ENCODE measurements at places on chromosomes 7 and 10.

- DNase-seq, result no peak
Measured at GRCh38 chr10:80770239-80770638, 232.5 kb downstream of the SH2D4B start.

DNA sequence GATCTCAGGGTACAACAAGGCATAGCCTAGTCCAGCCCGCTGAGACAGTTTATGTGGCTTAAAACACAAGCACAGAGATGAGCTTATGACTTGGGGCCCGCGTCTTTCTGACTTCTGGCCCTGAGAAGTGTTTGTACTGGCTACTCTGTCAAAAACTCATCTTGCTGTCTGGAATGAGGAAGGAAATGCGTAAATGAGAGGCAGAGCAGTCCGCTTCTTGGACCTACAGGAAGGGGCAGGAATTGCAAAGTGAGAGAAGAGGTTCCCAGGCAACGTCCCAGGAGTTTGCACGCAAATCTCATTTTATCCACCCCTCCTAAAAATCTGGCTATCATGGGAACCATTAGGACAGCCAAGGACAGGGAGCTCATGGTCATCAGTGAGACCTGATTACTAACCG, 5.5 kb downstream of the ANXA11 start:
- no peak for DNase-seq

- DNase-seq, result no peak
Measured at GRCh38 chr7:96080027-96080426, 241.9 kb downstream of the SLC25A13 start.

GRCh38 chr7:44216521-44217222, 15.9 kb downstream of the YKT6 start:
- DNase-seq, result no peak

DNA sequence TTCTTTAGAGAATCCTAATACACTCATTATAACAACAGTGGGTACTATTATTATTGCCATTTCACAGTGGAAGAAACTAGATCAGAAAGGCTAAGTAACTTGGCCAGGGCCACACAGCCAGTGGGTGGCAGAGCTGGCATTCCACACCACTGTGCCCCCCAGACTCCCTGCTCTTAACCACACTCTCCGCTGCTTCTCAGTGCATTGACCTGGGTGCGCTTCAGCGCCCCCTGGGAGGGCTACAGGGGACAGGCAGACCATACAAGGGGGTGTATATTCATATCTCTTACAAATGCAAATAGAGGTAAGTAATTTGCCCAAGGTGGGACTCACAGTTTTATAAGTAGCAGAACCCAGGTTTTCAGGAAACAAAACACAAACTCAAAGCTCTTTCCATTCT, 77.0 kb upstream of the NMT2 start:
- DNase-seq, result no peak

DNA sequence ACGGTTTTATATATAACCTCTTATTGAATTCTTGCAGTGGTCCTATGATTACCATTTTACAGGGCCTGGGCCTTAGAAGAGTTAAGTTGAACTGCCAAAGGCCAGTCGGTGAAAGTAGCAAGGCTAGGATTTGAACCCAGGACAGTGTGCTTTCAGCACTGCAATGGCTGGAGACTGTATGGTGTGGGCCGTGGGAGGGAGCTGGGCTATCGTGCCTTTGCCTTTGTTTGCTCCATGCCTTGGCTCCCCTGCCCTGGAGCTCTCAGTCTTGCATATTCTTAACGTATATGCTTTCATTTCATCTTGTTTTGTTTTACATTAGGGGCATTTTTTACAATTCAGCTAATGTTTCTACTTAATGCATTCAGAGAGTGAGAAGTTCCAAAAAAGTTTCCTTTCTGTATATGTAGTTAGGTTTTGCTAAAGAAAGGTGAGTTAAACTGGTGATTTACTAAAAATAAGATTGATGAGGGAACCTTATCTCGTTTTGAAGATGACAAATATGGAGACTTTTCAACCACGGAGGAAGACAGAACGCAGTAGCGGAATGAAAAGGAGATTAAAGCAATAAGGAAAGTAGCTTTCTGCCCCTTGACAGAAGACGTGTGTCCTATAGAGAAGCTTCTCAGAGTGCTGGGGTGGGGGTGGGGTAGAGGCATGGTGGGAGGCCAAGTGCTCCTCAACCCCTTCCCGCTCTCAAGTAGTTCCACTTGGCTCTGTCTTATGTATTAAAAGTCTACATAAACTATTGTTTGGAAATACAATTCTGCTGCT, 82.5 kb downstream of the RTKN2 start:
- no peak for DNase-seq

DNA sequence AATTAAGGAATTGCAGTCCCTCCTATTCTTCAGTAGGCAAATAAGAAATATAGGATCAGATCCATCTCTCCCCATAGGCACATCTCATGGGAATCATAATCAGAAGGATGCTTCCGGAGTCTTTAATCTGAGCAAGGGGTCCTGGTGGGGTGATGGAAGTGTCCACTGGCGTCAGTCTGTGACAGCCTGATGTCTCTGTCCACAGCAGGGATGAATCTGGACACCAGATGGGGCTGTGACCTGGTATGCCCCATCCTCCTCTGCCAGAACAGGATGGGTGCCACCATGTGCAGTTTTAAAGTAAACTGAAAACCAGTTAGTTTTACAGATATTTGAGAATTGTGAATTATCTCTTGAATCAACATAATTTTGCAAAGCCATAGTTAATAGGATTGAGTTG, 148.7 kb downstream of the C1GALT1 start:
- DNase-seq, result no peak

DNA sequence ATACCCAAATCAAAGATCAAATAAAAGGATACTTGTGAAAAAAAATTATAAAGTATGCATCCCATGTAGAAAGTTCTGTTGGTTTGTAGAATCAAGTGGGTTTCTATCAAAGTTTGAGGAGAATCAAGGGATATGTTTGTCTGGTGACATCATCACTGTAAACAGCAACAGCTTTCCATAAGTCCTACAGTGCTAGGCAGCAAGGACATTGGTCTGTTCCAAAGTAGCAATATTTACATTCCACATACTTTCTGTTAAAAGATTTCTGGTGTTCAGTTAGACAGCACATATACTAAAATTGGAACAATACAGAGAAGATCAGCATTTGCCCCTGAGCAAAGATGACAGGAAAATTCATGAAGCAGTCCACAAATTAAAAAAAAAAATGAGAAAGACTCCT, 683.9 kb downstream of the XPNPEP1 start:
- no peak for DNase-seq

DNA sequence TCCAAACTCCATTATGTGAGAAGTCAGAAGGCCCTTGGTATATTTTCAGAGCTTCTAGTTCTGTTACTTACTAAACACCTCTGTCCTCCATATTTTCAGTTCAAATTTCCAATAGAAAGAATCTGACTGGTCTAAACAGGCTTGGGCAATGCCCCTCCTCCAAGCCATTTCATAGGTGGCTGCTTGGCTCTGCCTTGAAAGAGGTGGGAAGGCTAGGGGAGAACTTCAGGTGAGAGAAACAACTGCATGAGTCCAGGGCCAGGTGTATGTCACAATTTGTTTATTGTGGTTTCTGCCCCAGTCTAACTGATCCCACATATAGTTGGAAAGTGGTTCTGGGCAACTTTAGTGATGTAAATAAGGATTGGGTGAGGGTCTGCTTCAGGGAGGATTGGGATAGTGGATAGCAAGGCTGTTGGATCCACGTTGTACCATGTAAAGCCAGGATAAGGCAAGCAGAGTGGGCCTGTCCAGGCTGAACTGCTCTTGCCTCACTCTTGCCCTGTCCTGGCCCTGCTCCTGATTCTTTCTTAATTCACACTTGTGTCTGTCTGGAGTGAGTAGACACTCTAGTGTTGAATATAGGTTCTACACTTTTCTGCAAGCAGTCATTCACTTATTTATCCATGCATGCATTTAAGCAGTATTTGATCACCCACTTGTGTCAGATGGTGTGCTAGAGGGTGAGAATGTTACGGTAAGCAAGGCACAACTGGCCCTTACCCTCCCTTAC, 67.5 kb upstream of the COMTD1 start:
- no peak for DNase-seq

- DNase-seq, result no peak
Measured at GRCh38 chr10:119470920-119471702, 71.4 kb downstream of the RGS10 start.

GRCh38 chr10:129869596-129870473, 94.2 kb downstream of the EBF3 start:
- DNase-seq, result no peak

DNA sequence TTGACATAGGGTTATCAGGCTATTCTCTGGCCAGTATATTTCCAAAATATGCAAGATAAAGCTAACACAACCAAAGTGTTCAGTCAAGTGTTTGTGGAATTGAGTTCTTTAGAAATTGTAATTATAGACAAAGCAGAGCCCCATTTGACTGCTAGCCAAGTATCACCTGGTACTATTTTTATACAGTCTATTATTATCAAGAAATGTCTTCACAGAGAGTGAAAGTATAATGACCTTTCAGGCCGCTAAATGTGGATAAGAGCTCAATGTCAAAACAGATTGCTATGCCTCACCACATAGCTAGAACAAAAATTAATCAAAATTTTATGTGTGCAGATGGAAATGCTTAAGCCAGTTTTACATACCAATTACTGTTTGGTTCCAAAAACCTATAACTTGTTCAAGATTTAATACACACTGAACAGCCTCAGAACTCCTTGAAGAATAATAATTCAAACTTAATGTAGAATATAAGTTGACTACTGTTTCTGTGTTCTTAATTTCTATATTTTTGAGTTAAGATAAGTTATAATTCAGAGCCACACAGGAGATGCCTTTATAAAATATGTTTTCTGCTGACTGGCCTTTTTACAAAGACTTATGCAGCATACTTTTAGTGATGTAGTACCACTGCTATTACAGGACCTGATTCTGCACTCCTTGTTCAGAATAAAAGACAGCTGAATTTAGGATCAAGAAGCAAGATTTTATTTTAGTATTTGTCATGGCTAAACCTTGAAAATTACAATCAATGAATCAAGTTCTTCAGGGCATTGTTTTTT, 31.0 kb downstream of the PRPS1L1 start:
- no peak for DNase-seq

DNA sequence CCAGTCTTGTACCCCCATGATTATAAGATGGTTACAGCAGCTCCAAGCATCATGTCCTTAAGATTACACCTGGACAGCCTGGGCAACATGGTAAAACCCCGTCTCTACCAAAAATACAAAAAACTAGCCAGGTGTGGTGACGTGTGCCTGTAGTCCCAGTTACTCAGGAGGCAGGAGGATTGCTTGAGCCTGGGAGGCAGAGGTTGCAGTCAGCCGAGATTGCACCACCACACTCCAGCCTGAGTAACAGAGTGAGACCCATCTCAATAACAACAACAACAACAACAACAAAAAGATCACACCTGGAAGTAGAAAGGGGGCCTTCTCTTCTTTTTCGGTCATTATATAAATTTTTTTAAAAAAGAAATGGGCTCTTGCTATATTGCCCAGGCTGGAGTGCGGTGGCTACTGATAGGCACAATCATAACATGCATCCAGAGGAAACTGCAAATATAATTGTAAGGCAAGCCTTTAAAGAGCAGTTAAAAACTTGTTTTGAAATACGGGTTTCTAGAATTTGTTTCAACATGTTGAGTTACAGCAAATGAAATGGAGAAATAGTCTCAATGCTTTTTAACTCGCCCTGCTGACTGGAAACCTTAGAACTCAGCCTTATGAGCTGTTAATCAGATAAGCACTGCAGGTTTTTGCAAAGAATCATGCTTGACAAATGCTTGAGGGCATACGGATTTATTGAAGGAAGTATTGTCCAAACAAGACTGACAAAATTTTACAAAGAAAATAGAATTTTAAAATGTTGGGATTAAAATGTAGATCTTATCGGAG, 4.7 kb upstream of the ENTPD7 start:
- no peak for DNase-seq

GRCh38 chr10:124020981-124021815, 72.2 kb downstream of the CHST15 start:
- DNase-seq, result no peak

DNA sequence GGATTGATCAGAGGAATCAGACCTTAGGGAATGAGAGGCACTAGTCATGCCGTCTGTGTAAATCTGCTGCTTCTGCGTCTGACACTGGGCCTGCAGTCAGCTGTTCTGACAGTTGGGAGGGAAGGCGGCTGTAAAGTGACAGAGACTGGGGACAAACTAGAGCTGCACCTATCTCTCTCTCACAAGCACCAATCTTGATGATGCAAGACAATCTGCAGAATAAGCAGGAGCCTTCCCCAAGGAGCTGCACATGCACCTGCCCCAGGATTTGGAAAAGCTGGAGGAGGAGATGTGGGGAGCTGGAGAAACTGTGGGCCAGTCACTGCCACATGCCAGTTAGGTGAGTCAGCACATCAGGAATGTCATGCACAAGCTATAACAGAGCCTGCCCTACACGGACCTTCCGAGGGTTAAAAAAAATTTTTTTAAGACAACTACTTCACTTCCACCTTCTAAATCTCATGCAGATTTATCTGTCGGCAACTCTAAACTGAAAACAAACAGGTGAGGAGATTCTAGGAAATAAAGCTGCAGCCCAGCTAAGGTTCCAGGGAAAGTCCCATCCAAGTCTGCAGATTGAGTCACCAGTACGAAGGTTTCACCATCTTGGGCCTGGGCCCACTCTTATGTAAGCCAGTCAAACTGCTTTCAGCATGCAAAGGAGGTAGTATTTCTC, 39.2 kb downstream of the ENO4 start:
- DNase-seq, result no peak

- DNase-seq, result no peak
Measured at GRCh38 chr7:39531818-39532217, 34.4 kb upstream of the YAE1 start.

DNA sequence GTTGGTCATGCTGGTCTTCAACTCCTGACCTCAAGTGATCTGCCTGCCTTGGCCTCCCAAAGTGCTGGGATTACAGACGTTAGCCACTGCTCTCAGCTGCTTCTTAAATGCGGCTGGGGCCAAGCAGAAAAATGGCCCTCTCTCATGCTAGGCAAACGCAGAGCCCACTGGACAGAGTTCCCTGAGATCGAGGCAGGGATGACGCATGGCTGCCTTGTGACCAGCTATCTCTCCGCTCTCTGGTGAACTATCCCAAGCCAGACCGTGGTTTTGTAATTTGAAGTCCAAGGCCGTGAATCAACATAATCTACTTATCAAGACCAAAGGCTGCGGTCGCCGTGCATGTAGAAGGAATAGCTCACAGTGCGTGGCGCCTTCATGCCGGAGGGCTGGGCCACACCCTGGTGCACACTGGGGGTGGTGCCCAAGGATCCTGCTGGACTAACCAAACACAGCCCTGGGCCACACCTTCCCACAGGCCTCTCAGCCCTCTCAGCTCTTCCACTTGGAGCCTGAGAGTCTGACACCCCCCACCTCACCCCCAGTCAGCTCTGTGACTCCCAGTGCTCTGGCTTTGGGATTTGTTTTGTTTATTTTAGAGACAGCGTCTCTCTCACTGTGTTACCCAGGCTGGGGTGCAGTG, 88.1 kb upstream of the CUX1 start:
- DNase-seq, result no peak

GRCh38 chr7:94047956-94048355, 43.8 kb upstream of the BET1 start:
- DNase-seq, result no peak

GRCh38 chr7:37092548-37092947, 356.1 kb downstream of the ELMO1 start:
- DNase-seq, result no peak

All from stimulated activated CD8-positive, alpha-beta memory T cell treated with anti-CD3 and anti-CD28 coated beads, Interleukin-4, amount 100 ng/mL, for 1 hour (primary cell).